ENCODE measurements at places on chromosomes 4 and X.

- DNase-seq, result no peak
Measured at GRCh38 chrX:151714362-151714761, 1.5 kb upstream of the FATE1 start.

DNA sequence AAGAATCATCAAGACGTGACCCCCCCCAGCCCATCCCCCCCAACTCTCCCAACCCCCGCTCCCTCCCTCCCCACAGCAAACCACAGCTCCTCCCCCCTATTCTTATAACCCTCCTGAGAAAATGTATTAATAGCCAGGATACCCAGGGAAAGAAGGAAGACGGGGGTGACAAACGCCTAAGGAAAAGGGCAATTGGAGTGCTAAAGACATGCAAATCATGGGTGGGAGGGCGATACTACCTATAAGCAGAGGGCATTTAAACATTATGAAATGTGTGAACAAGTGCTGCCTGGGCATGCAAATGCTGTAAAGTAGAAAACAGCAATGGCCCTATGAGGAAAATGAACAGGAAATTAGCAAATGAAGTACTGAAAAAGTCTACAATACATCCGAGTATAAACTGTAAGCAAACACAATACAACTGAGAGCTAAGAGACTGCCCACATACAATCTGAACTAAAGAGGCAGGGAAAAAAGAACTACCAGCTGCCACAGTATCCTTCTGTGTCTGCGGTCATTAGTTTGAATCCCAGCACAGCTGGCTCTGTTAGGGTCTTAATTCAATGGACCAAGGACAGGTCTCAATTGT, 2.4 kb downstream of the CXXC4 start:
- DNase-seq, result no peak

GRCh38 chr4:181810711-181811110, 432.5 kb upstream of the TENM3 start:
- no peak for DNase-seq

GRCh38 chr4:8710946-8711345, 118.4 kb downstream of the CPZ start:
- no peak for DNase-seq

- no peak for DNase-seq
Measured at GRCh38 chr4:92303621-92304027, at the start of gene GRID2. Gene GRID2 (plus strand): TSS chr4:92303966.
